ENCODE measurements at places on chromosomes 7 and 10.
A peak's percentile ranks its signal among the peaks of the same experiment; 100 is the strongest.

DNA sequence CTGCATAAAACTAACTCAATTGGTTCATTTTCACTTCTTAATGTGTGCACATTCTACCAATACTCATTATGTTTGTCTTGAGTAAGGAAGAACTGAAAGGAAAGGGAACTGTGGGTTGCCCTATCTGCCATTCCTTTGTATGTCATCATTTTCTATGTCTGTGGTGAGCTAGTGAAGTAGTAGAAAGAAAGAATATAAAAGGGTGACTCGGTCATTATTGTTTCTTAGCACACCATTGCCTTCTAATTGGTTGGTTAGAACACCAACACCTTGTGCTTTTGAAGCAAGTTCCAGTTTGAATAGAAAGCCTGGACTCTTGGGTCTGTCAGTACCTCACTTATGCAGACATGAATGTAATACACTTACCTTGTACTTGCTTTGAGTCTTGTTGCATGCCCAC lies 64.3 kb upstream of the MDFIC start:
- no peak for DNase-seq

DNA sequence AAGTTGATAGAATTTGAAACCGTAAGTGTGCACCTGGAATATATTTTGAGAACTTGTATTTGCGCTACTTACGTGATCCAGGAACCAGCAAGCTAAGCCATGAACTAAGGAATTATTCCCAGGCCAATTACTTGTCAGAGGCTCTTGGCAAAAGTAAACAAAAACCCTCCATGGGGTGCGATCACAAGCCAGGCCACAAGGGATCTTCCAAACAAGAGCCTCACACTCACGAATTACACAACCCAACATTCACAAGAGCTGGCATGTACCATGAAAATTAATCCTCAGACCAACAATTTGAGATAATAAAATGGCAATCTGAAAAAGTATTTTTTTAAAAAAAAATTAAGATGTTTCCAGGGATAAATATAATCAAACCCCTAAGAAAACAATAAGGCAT lies 467.0 kb upstream of the AKR1E2 start:
- no peak for DNase-seq

GRCh38 chr7:26686448-26686981 lies 177.9 kb downstream of the SKAP2 start:
- DNase-seq = no peak

DNA sequence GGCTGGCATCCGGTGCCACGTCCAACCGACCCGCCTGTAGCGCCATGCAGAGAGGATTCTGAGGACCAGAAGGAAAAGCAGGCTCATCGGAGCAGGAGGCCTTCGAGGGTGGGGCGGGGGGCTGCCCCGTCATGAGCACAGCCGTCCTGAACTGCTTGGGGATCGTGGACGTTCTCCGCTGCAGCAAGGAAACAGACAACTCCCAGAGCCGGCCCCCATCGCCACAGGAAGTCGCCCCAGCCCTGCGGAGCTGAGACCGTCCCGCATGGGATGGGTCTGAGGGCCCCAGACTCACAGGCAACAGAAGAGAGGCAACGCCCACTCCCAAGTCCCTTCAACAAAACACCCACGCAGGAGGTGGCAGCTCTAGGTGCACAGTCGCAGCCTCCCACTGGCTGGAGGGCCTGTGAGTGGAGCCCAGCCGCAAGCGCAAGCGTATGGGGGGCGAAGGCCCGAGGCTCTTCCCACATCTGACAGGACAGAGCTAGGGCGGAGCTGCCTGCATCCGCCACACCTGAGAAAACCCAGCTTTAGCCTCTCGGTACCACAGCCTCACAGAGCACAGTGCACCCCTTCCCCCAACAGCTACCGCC lies 64.7 kb upstream of the TNRC18 start:
- no peak for DNase-seq

DNA sequence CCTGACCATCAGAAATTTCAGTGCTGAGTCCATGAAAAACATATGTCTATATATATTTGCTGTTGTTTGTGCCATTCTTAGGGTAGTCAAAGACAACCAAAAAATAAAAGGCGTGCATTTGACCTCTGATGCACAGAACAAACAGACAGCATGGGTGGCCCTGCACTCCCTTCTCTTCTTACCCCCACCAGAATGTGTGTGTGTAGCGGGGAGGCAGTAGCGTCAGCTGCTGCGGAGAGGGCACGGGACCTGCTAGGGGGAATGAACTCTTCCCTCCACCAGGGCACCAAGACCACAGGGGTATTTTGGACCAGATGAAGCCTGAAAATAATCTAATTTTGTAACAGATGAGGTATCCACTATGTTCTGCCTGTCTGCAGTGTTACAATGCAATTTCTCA lies 277.7 kb upstream of the ZNF32 start:
- no peak for DNase-seq

DNA sequence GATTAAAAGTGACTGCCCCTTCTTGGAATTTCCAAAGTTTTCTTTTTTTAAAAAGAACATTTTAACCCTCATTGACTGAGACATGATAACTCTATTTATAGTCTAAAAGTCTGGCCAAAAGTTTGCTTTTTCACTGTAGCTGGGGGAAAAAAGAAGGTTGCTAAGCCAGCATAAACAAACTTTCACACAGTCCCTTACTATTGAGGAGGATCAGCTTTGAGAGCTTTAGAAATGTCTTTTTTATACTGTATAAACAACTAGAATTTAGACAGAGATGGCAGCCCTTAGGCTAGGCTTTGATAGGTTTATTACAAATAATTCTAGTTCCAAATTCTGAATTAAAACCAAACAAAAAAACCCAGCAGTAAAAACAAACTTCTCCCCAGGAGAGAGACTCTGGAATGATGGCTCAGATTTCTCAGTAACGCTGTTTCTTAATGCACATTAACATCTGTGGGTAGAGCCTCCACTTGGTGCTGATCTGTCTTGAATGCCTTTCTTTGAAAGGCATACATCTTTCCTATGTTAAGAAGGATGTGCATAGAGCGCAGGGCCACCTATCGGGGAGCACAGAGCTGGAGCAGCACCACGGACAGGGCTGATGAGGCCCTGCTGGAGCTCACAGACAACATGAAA lies 100.9 kb upstream of the PDLIM1 start:
- no peak for DNase-seq

DNA sequence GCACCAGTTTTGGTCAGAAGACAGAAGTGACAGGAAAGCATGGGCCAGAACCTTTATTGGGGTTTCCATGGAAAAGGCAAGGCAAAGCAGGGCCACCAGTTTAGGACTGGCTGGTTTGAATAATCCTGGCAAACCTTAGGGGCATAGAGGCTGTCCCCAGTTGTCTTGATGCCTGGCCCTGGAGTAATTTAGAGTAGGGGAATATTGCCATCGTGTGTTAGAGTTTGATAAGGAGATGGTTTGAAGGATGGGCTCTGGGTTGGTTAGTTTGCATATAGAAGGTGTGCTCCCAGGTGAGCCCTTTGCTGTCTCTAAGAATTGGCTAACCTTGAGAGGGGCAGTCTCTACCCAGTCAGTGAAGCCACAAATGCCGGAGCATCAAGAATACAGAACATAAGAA lies 79.6 kb downstream of the ZNF777 start:
- no peak for DNase-seq

DNA sequence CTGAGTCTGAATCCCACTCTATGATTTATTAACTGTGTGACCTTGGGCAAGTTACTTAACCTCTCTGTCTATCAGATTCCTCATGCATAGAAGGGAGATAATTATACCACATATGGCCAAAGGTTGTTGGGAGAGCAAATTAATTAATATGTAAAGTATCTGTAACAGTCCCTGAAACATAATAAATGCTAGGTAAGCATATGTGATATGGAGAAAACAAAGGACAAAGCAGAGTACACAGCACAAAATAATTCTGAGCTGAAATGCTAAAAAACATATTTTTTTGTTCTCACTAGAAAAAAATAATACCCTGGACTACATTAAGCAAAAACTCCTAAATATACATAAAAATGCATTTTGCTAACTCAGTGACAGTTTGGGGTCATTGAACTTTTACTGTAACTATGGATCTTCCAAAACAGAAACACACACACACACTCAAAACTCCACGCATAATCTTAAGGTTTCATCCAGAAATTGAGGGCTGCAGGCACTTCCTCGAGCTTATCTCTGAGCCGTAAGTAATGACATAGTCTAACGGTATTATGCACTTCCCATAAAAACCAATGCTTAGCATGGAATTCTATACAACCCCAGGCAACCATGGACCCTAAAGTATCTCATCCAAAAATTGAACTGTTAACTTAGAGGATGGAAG lies 201.7 kb upstream of the PTN start:
- no peak for DNase-seq

GRCh38 chr10:61618388-61618961 lies 44.3 kb upstream of the CABCOCO1 start:
- no peak for DNase-seq

- DNase-seq = no peak
Measured at GRCh38 chr10:3770611-3771110, 14.3 kb downstream of the KLF6 start.

DNA sequence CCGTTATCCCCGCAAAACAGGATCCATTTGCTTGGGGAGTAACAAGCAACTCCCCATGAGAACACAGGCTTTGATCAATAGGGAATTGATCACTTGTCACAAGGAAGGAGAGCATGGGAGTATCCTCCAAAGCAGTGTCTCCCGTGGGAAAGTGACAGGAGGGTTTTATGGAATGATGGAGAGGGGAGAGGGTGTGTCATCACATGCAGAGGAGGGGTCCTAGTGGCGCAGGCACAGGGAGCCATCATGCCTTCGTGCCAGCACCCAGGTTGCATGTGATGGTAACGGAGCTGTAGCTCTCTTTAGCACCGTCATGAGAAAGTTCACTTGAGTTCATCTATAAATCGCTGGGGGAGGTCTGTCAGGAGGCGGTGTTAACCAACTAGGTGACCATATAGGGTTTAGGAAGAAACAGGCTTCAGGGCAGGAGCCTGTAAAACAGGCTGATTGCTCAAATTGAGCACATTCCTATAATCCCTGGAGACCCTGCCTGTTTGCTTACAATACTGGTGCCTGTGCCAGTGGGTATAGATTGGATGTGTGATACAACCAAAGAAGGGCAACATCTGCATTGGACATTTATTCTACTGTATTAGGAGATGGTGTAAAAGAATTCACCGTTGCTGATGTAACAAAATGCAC lies 428.5 kb downstream of the GALNT17 start:
- DNase-seq = no peak

- DNase-seq = no peak
Measured at GRCh38 chr7:105916603-105917002, 40.2 kb upstream of the ATXN7L1 start.

DNA sequence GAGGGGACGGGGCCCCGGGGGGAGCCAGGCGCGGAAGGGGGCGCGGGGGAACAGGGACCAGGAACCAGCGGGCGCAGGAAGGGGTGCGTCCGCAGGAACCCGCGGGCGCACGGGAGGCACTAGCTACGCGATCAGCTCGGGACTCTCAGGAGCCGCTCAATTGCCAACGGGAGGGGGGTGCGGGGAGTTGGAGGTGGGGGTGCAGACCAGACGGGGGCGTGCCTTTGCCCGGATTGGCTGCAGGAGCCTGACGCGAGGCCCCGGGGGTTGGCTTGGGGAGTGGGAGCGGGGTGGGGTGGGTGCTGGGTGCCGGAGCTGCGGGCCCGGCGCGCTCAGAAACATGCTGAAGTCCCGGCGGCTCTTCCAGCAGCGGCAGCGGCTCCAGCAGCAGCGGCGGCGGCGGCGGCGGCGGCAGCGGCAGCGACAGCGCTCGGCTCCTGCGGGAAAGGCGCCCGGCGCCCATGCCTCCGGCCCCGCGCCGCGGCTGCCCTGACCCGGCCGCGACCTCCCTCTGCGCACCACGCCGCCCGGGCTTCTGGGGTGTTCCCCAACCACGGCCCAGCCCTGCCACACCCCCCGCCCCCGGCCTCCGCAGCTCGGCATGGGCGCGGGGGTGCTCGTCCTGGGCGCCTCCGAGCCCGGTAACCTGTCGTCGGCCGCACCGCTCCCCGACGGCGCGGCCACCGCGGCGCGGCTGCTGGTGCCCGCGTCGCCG lies at the start of gene ADRB1:
ADRB1 (plus strand) TSS at position 335 of the 715 bp plus-strand sequence; CDS start at position 602, 267 bp downstream.
- no peak for DNase-seq

DNA sequence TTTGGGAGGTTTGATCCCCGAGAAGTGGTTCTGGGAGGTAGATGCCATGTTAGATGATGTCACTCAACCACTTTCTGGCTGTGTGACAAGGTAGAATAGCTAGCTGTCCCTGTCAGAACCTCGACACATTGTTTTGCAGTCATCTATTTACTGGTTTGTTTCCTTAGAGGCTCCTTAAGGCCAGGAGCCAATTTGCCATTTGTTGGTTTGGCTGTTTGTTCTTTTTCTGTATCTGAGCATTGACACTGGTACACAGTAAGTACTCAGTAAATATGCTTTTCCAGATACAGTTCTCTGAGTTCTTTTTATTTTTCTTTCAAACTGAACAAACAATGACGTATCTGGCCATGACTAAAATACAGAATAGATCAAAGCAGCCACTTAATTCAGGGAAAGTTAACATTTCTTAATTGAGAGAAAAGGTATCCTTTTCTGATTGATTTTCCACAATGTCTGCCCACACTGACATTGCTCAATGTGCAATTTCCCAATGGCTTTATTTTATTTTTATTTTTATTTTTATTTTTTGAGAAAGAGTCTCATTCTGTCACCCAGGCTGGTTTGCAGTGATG lies 121.6 kb downstream of the SPAG6 start:
- no peak for DNase-seq

DNA sequence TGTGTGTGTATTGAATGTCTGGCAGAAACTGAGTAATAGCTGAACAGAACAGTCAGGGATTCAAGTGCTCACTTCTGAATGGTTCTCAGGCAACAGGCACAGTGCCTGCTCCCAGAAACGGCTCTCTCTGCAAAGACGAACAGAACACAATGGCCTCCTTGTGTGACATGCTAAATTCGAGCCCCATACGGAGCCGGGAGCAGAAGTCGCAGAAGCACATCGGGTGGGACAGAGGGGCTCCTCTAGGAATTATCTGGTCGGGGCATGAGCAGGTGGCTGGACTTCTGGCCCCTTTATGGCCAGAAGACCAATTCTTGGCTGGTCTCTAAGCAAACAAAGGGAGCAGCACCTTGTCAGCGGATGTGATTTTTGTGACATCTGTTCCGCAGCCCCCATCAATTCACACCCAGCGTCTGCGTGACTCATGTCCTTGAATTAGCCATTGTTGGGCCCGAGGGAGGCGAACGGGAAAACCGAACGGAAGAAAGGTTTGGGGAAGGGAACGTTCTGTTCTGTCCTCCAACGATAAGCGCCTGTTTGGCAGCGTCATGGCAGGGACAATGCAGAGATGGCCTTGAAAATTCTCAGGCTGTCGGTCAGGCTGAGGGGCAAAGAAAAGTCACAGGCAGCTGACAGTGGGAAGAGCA lies 47.3 kb upstream of the NPTX2 start:
- no peak for DNase-seq

- DNase-seq = no peak
Measured at GRCh38 chr10:48453451-48454301, 147.2 kb downstream of the MAPK8 start.

DNA sequence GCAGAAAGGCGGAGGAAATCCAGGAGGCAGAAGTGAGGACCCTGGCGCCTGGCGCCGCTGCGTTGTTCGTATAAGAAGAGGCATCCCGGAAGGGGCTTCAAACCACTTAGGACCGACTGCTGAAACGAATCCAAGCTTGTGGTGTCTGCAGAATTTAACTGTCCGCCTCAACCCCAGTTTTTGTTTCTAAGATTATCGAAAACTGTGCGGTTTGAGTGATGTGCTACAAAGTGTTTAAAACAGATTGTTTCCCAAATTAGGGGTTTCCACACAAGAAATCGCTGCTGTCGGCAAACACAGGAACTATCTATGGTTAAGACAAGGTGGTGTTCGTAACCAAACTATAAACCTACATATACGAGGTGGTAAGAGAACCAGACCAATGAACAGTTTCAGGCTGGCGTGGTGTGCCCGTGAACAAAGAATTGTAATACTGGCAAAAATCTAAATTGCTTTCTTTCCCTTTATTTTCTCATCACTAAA lies 835 bp upstream of the DGKI start:
- no peak for DNase-seq

- DNase-seq = peak; percentile 1
Measured at GRCh38 chr10:113454341-113455061, 98.4 kb upstream of the HABP2 start.

All from CMK (cell line).